ENCODE measurements at places on chromosomes 7 and 10.

DNA sequence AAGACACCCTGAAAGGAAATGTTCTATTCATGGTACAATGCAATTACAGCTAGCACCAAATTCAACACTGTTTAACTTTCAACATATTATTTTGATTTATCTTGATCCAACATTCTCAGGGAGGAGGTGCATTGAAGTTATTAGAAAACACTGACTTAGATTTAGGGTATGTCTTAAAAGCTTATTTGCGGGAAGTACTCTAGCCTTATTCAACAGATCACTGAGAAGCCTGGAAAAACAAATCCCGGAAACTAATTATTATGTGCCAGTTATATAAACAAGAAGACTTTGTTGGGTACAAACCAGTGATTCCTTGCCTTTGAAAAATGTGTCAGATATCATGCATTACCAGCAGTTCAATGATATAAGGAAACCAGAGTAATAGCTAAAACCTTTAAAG is 160.1 kb downstream of the CFTR start:
- no peak for DNase-seq

DNA sequence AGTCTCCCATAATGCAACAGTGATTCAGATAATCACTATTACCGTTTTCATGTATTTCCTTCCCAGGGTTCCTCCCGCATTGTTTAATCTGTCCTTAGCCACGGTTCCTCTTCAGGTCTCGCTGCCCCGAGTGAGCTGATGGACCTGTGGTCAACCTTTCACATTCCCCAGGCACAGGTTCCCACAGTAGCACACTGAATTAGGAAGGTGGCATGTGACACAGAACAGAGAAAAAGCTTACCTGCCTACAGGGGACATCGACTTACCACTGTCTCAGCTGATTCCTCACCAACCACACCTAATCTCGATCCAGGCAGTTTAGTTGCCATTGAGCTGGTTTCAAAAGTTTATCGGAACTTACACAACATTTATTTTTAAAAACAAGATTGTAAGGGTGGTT is 72.2 kb downstream of the MTURN start:
- no peak for DNase-seq

DNA sequence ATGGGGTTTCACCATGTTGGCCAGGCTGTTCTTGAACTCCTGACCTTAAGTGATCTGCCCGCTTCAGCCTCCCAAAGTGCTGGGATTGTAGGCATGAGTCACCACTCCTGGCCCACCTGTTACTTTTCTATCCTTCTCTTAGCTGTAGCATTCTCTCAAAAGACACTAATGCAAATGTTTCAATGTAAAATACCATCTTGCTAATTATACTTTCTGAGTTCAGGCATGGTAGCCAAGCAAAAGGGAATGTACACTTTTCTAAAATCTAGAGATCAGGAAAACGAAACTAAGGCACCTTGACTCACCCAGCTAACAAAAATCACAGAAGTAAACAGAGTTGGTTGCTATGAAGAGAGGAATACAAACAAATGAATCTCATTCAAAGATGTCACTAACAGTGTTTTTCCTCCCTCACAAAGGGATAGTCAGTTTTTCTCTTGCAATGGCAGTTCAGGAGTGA is 401.0 kb upstream of the NRP1 start:
- DNase-seq, result peak; percentile 1

- DNase-seq, result no peak
These were observed 7.0 kb upstream of the A1CF start for GRCh38 chr10:50892467-50892866.

DNA sequence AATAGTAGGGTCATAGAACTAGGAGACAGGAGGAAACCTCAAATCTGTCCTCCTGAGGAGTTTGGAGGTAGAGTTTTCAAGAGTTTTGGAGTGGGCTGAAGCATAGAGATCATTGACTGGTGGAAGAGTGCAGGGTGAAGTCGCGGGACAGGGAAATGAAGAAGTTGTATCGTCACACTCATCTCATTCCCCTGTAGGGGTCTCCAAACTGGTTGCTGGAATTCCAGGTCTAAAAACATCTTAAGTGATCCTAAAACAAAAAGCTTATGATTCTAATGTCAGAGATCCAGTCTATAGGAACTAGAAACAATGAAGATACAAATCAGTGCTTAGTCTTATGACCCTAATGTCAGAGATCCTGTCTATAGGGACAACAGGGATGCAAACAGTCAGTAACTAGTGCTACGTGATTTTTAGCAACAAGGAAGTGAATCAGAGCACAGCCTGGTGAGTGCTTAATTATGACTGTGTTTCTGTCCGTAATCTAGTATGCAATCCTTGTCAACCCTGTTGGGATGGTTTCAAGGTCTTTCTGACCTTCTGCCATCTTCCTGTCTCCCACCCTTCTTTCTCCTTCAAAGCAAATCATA is 139.4 kb downstream of the SKIDA1 start:
- no peak for DNase-seq

DNA sequence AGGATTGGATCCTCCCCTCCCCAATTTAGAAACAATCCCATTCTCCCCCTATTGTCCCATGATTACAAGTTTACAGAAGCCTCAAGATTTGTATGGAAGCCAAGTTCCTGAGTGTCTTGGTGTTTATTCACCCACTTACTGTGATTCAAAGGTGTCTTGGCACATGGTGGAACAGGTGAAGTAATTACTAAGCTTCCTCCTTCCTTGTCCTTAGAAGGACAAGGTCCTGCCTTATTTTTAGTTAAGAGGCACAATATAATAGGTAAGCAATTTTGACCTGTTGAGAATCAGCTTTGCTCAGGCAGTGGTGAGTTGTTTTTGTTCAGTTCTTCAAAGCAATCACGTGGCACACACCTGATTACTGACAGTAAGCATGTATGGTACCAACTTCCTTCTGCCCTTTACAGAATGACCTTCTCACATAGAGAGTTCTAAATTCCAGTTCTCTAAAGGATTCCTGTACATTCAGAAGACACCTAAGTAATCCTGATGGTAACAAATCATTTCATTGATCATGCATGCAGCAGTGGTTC is 60.7 kb upstream of the SLC13A1 start:
- no peak for DNase-seq

- no peak for DNase-seq
These were observed 110.1 kb downstream of the CYTH3 start for GRCh38 chr7:6162331-6162620.

DNA sequence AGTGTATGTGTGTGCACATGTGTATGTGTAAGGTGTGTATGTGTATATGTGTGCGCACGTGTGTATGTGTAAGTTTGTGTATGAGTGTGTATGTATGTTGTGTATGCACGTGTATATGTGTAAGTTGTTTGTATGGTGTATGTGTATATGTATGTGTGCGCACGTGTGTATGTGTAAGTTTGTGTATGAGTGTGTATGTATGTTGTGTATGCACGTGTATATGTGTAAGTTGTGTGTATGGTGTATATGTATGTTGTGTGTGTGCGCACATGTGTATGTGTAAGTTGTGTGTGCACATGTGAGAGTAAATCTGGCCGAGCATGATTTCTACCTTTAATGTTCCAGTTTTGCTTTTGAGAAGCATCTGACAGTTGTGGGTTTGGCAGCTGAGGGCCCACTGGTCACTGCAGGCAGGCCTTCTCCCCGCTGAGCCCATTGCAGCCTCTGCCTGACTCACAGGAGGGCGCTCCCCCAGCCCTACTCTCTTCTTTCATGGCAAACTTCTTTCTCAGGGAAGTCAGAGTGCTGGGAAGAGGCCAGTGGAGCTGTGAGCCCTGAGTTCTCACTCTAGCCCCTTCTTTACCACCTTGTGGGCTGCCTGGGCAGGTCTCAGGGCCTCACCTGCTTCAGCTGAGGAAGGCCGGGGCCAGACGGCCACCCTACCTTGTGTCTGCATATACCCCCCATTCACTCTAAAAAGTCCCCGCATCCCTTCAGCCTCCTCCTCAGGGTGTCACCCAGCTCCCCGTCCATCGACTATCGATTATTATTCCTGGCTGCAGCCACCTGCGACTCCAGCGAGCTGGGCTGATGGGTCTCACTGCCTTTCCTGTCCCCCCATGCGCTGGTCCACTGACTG is 11.2 kb downstream of the WDR86 start:
- no peak for DNase-seq

- DNase-seq, result no peak
These were observed 39.7 kb upstream of the MKRN1 start for GRCh38 chr7:140519007-140519399.
